ENCODE measurements at places on chromosomes 6 and 20.

DNA sequence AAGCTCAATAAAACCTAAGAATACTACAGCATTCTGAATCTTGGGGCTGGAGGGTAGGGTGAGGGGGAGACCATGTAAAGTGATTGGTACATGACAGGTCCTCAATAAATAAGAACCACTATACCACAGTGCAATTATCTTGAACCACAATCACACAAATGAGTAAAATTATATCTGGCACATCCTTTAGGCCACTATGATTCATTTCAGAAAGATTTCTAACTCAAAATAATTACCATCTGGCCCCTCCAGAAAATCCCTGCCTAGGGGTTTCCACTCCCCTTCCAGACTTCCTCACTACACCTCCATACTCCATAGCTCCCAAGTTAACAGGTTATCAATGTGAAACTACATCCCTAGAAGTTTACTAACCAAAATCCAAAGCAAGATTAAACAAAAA is 19.7 kb downstream of the AKIRIN2 start:
- no peak for DNase-seq

DNA sequence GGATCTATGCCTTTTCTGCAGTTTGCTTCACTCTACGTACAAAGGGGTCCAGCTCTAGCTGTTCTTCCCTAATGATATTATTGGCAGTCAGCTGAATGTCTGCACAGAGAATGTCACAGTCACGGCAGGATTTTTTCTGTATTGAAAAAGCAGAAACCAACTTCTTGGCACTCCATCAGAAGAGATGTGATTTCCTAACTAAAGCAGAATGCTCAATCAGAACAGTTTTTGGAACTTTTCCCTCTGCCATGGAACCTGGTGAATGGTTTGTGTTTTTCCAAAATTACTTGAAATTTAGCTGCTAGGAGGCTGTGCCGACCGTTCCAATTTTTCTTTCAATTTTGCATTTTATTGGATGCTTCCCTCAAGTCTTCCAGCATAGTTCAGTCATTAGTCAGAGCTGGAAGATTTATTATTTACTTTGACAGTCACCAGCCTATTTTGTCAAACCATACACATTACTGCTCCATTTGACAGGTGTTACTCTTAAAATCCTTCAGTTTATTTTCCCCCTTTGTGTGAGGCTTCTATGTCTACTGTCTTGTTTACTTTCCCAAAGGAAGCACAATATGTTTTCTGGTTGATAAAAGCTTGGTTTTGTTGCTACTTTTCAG is 259.6 kb upstream of the EPHA7 start:
- DNase-seq: no peak

DNA sequence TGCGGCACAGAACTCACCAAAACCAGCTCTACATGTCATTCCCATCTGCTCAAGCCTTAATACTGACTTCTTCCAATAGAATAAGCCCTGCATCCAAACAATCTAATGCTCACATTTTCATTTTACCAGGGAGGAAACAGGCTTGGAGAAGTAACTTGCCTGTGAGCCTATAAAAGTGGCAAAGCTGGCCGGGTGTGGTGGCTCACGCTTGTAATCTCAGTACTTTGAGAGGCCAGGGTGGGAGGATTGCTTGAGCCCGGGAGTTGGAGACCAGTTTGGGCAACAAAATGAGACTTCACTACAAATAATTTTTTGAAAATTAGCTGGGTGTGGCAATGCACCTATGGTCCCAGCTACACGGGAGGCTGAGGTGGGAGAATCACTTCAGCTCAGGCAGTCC is 133.7 kb downstream of the LY86 start:
- DNase-seq: no peak

- DNase-seq: no peak
Measured at GRCh38 chr6:12355354-12355753, 65.2 kb downstream of the EDN1 start.

DNA sequence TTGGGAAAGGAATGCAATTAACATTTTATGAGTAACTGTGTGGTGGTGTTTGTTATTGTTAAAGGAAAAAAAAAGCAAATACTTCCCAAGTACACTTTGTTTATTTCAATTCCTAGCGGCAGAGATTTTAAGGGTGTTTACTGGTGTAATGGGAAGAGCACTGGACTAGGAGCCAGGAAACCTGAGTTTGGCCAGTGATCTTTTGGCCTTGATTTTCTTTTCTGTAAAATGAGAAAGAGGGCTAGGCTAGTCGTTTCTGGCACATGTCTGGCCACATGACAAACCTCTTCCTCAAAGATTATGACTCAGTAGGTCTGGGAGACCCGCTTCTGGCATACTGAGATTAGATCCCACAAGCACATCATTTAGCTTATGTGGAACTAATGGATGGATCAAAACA is 428.1 kb upstream of the NOX3 start:
- DNase-seq: no peak

DNA sequence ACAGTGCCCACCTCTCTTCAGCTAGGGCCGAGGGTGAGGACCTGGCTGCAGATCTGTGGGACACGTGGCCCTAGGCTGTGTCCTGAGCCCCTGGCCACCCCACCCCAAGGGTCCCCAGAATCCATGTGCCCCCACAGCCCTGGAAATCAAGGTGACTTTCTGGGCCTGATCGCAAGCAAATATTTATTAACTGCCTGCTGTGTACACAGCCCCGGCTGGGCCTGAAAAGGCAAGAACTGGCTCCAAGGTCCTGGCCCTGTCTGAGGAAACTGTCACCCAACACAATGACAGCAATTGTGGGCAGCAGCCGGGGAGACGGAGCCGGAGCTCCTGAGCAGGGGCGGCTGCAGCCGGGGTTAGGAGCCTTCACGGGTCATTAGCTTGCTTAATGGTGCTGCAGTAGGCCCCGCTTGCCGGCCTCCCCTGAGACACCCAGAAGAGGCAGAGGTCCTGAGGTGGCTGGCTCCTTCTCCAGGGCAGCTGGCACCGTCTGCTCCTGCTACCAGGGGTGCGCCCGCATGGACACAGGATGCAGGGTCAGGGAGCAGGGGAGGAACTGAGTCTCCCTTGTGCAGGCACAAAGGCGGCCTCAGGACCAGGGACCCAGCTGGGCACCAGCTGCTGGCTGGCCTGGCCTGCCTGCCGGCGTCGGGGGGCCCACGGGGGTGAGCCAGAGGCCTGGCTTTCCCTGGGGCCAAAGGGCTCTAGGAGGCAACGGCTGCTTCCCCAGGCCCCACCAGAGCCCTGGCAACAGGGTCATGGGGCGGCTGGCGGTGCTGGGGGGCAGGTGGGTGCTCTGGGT is 24.1 kb downstream of the NPEPL1 start:
- DNase-seq: no peak

- DNase-seq: no peak
Measured at GRCh38 chr6:126696921-126697693, 357.2 kb downstream of the CENPW start.

DNA sequence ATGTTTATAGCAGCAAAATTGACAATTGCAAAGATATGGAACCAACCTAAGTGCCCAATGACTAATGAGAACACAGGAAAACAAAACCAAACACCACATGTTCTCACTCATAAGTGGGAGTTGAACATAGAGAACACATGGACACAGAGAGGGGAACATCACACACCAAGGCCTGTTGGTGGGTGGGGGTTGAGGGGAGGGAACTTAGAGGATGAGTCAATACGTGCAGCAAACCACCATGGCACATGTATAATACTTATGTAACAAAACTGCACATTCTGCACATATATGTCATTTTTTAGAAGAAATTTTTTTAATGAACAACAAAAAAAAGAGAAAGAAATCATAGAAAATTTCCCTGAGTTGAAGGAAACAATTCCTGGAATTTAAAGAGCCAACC is 3.9 kb downstream of the EPM2A start:
- DNase-seq: no peak

GRCh38 chr6:43006251-43006650 is 7.5 kb downstream of the MEA1 start:
- DNase-seq: no peak

- no peak for DNase-seq
Measured at GRCh38 chr6:71908162-71908765, 21.9 kb downstream of the RIMS1 start.

- no peak for DNase-seq
Measured at GRCh38 chr6:106890447-106890846, 84.1 kb downstream of the CD24 start.

- DNase-seq: no peak
Measured at GRCh38 chr20:22371843-22372242, 212.5 kb downstream of the FOXA2 start.

- DNase-seq: no peak
Measured at GRCh38 chr20:15061061-15061430, 723.6 kb upstream of the FLRT3 start.

DNA sequence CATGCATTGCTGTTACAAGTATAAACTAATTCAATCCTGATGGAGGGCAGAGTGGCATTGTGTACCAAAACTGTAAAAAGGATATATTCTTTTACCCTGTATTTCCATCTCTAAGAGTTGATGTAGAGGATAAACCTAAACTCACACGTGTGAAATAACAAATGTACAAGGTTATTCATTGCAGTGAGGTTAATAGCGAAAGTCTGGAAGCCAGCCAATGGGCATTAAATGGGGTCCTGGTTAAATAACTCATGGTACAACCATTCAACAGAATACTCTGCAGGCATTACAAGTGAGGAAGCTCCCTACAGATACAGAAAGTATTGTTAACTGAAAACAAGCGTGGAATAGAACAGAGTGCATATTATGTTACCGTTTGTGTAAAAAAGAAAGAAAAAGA is 56.9 kb downstream of the BCAS1 start:
- no peak for DNase-seq

Data from NCI-H1048 (cell line).